Fibroblast of skin of left quadriceps (primary cell): ENCODE measurements at places on chromosomes 6 and 20.
A peak's percentile ranks its signal among the peaks of the same experiment; 100 is the strongest.

GRCh38 chr6:90303039-90303438, 6.4 kb upstream of the BACH2 start:
- DNase-seq: no peak

GRCh38 chr6:158648682-158649131, 1.1 kb upstream of the SYTL3 start:
- DNase-seq: peak; percentile 83

DNA sequence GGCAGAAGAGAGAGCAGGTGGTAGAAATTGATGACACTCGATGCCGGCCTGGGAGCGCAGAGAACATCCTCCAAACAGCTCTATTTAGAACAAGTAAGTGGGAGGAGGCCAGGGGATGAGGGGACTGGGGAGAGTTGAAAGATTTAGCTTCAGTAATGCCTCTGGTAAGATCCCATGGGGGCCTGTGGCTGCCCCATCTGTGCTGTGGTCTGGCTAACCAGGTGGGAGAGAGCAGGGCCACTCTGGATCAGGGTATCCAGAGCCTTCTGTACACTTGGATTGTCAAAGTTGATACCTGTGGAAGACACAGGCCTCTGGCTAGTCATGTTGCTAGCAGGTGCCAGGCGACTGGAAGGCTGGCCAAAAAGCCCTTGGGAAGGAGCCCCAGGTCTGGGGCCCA, 27.6 kb downstream of the NCOA5 start:
- no peak for DNase-seq

GRCh38 chr20:43583133-43583864, 7.4 kb upstream of the IFT52 start:
- DNase-seq: no peak

- DNase-seq: no peak
These were observed 41.9 kb downstream of the SYCP2 start for GRCh38 chr20:59891581-59891980.

GRCh38 chr20:61117725-61118124, 134.3 kb upstream of the CDH4 start:
- DNase-seq: peak; percentile 24

DNA sequence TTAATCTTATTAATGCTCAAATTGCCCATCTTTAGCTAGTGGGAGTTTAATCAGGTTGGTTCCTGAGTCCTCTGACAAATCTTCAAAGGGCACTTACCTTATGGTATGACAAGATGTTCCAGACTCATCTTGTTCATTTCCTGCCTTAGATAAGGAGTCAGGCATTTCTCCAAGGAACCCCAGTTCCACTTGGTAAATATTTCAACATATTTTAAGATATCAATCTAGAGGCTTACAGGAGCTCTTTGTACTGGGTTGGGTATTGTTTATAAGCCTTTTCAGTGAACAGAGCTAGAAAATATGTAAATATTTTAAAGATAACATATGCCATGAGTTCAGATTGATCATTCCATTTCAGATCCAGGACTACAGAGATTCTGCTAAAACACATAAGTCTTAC, 159.8 kb downstream of the RCAN2 start:
- DNase-seq: no peak

GRCh38 chr20:46264391-46265266, 43.7 kb downstream of the CDH22 start:
- no peak for DNase-seq

GRCh38 chr6:106281661-106282060, 43.9 kb downstream of the ATG5 start:
- DNase-seq: no peak

- DNase-seq: no peak
These were observed 28.6 kb upstream of the SPDEF start for GRCh38 chr6:34584694-34585093.

DNA sequence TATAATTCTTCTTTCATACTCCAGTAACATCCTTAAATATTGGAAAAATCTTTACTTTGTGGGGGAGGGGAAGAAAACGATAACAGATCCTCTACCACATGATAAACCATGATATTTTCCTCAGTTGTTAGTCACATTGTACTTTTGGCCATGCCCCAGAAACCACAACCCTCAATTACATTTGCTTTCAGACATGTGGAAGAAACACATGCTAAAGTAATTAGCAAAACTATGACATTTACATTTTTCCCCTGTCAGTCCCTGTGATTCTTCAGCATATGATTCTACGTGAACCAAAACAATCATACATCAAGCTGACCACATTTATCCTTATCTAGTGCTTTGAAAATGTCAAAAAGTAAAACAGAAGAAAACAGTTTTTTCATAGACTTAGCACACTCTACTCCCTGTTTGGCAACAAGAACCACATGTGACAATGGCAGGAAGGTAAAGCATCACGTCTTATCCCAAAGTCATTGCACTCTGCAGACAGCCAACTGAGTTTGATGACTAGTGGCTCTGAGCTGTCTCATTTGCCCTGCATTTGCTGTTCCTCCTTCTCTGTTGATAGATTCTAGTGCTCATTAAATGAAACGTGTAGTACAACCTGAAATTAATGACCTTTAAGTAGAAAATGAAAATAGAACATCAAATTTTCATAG, 505.8 kb upstream of the MARCKS start:
- peak; percentile 96 for DNase-seq

GRCh38 chr6:169905041-169905807, 153.8 kb downstream of the ERMARD start:
- DNase-seq: no peak
